ENCODE measurements at places on chromosomes 12 and 14. TPM values are rescaled to one million over a fixed set of nuclear protein-coding genes. Genes with fewer than 3 reads are reported as not detected.

Gene ASB2
- 84.1 TPM for total RNA-seq

Gene CLECL1
- 1.9 TPM for total RNA-seq

Gene OR6J1
- total RNA-seq = 0.14 TPM

Gene IGFBP6
- 280 TPM for total RNA-seq

Gene TAS2R8
- total RNA-seq = not detected

Gene CD27
- not detected for total RNA-seq

Gene TAS2R42
- not detected for total RNA-seq

Gene C12orf57
- total RNA-seq = 2,207 TPM

Gene KRT72
- 0.51 TPM for total RNA-seq

Gene SUPT16H
- total RNA-seq = 115 TPM

Gene NOVA1
- 24.1 TPM for total RNA-seq

Gene IL22
- total RNA-seq = not detected

Gene CLEC6A
- total RNA-seq = not detected

Gene CABP1
- total RNA-seq = 6.4 TPM

Gene CNTN1
- total RNA-seq = 1.5 TPM

Gene AVPR1A
- 59.9 TPM for total RNA-seq

Gene SLC38A4
- total RNA-seq = 1.5 TPM

Gene MANSC4
- total RNA-seq = not detected

Gene ATXN3
- total RNA-seq = 117 TPM

All from uterus (tissue), 4 donors.